T follicular helper cell (primary cell): ENCODE measurements at places on chromosomes 13 and 19.

- DNase-seq = no peak
Measured at GRCh38 chr19:30897553-30897952, 451.7 kb downstream of the TSHZ3 start.

DNA sequence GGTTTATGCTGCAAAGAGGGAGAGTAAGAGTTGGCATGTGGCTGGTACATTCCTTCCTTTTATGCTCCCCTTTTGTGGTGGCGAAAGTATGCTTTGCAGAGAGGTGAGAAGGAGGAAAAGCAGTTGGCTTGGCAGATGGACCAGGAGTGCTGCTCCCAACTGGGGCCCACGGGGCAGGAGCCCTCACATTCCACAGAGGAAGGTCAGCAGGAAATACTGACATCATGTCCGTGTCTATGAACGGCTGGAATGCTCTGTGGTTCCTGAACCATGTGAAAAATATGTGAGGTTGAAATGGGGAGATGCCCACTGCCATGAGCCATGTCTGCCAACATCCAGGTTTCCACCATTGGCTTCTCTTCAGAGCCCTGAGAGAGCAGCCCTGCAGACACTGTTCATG lies 33.3 kb upstream of the GAS6 start:
- DNase-seq = no peak

DNA sequence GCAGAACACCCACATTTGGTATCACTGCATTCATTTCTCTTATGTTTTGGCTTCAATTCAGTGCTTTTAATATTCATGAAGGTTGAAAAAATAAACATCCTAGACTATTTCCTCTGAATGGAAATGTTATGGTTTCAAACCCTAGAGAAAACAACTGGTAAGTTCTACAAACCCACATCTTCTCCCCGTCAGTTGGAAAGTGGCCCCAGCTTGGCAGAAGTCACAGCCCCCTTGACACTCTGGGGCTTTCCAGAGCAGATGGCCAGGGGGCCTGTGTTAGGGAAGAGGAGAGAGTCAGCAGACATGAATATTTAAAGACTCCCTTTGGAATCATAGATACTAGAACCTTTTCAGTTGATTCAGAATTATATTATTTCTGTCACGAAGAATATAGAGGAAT lies 123.9 kb downstream of the SHISA2 start:
- DNase-seq = no peak

DNA sequence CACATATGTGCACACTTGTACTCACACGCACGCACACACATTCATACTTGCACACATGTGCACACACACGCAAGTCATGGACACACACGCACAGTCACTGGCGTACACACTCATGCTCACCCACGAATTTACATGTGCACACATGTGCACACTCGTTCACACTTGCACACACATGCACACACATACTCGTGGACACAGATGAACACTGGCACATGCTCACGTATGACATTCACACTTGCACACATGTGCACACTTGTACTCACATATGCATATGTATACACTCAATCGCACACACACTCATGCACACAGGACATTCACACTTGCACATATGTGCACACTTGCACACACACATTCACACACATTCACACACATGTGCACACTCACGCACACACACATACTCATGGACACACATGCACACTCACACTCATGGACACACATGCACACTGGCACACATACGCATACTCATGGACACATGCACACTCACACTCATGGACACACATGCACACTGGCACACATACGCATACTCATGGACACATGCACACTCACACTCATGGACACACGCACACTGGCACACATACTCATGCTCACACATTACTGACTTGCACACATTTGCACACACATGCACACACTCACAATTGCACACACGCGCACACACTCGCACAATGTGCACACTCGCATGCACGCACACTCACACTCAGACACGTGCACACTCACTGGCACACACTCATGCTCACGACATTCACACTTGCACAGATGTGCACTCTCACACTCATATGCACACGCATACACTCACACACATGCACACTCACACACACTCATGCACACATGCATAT lies 9.5 kb downstream of the SBK2 start:
- DNase-seq = no peak

GRCh38 chr13:26786651-26787295 lies 26.2 kb upstream of the GPR12 start:
- no peak for DNase-seq

GRCh38 chr19:48378194-48378570 lies 13.2 kb downstream of the KDELR1 start:
- DNase-seq = no peak

- no peak for DNase-seq
Measured at GRCh38 chr19:42568006-42568405, 26.7 kb downstream of the CEACAM8 start.

DNA sequence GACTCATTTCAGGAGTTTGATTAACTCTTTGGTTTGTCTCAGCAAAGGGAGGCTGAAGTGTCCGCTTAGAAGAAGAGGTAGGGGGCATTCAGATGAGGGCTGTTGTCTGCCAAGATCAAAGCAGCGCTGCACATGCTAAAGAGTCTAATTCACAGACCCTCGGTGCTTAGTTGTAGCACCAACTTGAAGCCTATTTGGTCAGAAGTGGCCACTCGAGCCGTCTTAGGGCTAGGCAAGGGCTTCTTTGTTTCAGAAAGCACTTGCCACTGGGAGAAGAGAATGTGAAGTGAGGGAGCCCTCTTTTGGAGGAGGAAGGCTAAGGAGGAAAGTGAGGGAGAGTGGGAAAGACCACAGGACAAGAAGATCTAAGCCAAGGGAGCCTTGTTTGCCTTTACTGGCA lies 313.4 kb upstream of the TMTC4 start:
- DNase-seq = no peak

- no peak for DNase-seq
Measured at GRCh38 chr19:48629297-48629598, 7.9 kb downstream of the DBP start.

DNA sequence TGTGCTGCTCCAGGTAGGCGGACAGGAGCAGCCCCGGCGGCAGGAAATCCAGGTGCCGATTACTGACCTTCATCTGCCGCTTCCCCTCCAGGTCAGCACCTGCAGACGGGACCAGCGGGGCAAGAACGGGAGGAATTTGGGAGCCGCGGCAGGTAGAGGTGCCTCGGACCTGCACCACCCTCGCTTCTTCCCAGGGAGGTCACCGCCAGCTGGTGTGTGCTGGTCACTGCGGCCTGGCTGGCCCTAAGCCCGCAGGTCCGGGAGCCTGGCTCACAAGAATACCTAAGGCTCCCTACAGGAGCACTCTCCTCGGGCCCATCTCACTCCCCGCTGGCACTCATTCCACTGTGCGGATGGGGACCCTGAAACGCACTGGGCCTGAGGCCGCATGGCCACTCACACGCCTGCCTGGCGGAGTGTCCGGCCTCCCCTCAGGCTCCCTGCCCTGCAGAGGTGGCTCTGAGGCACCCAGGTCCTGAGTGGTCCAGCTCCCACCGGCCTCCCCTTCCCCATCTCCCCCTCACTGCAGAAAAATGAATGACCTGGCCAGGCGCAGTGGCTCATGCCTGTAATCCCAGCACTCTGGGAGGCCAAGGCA lies 4.3 kb downstream of the RNU6-9 start:
- DNase-seq = no peak

DNA sequence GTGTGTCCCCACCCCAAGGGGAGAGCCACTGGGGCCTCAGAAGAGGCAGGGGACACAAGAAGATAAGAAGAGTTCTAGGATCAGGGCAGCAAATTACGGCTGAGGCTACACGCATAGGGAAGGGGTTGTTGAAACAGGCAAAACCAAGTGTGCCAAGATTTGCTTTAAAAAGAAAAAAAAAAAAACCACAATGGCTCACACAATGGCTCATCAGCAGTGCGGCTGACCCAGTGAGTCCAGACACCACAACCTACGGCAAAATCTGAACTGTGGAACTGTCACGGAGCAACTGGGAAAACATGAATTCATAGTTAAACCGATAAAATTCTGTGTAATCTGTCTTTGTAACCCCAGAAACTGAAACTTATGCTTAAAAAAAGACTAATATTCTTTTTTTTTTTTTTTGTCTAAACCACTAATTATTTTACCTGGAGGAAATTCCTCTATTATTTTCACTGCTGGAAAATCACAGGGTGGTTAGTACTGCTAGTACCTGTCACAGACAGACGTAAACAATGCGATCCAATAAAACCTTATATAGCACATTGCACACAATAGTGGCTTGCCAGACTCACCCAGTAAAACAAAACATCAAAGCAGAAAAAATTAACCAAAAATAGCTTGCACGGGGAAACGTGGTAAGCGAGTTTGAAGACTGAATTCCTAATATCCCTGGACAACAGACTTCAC lies 325.4 kb upstream of the TSHZ3 start:
- DNase-seq = no peak

DNA sequence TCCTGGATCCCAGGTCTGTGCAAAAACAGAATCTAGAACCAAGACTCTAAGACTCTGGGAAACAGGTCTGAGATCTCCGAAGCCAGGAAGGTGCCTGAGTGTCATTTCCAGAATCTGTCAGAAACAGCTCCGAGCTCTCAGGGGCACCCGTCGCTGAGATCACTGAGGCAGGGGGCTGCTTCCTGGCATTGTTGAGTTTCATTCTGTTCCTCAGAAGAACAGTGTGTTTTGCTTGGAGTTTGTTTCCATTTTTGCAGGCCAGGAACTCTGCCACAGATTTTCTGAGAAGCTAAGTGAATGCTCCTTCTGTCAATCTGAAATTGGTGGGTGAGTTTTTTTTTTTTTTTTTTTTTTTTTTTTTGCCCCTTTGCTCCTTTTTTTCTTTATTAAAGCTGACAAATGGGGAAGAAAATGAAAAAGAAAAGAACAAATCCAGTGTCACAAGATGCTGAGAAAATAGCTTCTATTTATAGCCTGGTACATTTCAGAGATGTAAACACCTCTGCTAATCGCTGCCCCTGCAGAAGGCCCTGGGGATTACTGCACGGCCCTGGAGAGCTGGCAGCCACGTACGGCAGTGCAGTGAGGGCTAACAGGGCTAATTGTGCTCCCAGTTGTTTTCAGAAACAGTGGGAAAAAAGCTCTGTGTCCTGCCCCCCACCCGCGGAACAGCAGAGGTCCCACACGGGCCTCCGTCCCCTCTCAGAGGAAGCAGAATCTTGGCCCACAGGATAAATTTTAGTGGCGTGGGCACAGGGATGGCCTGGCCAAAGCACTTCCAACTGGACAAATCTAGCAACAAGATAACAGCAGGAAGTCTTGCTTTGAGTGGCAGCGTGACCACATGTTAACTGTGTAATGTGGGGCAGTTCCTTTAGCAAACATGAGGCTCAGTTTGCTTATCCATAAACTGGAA lies 237.6 kb upstream of the IRS2 start:
- DNase-seq = no peak

DNA sequence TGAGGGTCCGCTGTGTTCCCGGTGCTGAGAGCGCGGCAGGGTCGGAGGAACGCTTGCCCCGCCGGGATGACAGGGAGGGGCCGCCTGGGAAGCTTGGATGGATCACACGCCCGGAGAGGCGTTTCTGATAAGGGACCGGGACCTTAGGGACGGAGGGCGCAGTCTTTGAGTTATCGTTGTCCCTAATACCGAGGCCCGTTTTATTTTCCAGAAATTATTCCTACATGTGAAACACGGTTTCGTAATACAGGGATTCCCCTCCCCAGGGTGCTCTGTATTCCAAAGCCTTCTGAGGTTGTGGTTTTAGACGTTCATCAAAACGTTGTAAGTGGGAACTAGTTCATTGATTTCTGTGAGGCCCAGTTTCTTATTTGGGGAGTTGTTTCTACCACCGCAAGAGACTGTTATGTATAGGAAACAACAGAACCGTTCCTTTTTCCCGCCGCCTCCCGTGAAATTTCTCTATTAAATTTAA lies 752 bp downstream of the PDCD5 start:
- no peak for DNase-seq

- DNase-seq = no peak
Measured at GRCh38 chr19:51091895-51092873, 9.5 kb upstream of the KLK14 start.

DNA sequence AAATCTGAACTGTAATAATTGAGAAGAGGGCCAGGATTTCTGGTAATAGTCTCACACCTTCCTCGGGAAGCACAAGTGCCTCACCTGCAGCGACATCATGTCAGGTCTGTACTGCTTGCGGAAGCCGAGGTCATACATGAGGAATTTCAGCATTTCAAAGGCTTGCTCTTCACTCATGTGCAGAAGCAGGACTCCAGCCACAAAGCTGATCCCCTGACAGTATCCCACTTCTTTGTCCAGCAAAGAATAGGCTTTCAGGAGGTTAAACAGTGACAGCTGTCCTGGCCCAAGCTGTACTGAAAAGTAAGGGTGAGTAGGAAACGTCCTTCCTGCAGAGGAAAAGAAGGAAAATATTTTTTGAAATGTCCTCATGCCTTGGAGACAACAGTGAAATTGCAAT lies 182.7 kb downstream of the TBC1D4 start:
- no peak for DNase-seq

GRCh38 chr13:76894401-76895110 lies 8.4 kb upstream of the KCTD12 start:
- no peak for DNase-seq
